Midbrain (tissue), 1 donor: ENCODE measurements at places on chromosomes 13 and 19.

DNA sequence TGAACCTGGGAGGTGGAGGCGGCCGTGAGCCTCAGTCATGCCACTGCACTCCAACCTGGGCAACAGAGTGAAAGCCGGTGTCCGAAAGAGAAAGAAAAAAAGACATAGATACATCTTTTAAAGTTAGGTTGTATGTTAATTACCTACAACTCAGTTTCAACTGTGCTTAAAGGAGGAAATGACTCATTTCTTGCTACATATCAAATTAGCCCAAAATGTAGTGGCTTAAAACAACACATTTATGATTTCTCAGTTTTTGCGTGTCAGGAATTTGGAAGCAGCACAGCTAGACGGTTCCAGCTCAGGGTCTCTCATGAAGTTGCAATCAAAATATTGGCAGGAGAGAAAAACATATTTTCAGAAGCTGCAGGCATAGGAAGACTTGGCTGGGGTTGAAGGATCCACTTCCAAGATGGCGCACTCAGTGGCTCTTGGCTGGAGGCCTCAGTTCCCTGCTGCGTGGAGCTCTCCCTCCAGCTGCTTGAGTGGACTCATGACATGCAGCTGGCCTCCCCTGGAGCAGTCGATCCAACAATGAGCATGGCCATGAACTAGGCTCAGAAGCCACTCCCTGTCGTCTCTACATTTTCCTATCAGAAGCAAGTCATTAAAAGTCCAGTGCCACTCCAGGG is 7.1 kb downstream of the LDLR start:
- no peak for DNase-seq

GRCh38 chr19:13053761-13054625 is 48.7 kb downstream of the LYL1 start:
- DNase-seq = no peak

DNA sequence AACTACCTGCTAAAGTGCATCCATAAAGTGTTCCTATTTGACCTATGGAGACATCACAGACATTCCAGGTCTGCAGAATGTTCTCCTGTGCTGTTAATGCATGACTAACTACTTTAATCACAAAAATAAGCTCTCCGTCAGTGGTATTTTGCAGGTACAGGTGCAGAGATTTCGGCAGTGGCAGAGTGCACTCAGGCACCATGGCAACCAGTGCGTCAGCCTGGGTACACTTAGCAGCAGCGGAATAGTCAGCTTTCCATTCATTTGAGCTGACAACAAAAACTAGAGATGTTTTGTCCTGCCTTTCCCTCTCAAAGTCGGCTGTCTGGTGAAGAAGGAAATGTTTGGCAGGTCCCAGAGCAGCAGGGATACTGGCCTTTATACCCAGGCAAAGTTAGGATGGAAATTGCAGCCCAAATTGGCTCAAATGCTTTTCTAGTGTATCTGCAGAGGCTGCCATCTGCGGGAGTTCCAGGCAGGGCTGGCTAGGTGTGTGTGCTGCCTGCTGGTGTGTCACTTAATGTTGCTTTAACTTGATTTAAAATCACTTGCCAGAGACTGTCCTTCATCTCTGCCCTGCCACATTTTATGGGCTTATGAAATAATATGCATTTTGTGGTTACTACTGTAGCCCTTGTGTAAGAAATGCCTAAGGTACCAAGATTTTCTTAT is 195.8 kb downstream of the RAP2A start:
- peak; percentile 7 for DNase-seq

- DNase-seq = no peak
Observed at GRCh38 chr13:72561791-72562190, 165.6 kb downstream of the MZT1 start.

- no peak for DNase-seq
Observed at GRCh38 chr13:110000534-110001345, 214.4 kb upstream of the IRS2 start.

- DNase-seq = no peak
Observed at GRCh38 chr13:69935043-69935442, 172.6 kb upstream of the ATXN8OS start.

GRCh38 chr13:24763596-24764275 is at the start of gene RNF17:
Gene RNF17, plus strand, starts transcription at chr13:24764169. Its CDS starts 35 bp downstream, at chr13:24764204.
- no peak for DNase-seq
